GM06990 (cell line): ENCODE measurements at places on chromosomes 2 and 18.

DNA sequence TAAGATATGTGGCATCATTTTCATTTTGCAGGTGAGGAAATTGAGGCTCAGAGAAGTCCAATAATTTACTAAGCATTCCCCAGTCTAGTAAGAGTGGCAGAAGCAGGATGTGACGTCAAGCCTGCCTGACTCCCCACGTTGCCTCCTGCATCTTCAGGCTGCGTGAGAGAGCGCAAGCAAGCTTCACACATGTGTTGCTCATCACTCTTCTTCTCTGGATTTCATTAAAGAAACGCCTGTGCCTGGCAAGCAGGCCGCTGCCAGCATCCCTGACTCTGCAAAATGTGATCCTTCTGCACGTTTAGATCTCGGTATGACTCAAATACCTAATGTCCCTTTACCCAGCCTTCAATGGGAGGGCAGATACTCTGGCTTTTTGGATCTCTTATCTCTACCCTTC, 96.8 kb downstream of the PRKCE start:
- no peak for DNase-seq

- no peak for DNase-seq
Observed at GRCh38 chr2:28135324-28135723, 244.8 kb downstream of the BABAM2 start.

DNA sequence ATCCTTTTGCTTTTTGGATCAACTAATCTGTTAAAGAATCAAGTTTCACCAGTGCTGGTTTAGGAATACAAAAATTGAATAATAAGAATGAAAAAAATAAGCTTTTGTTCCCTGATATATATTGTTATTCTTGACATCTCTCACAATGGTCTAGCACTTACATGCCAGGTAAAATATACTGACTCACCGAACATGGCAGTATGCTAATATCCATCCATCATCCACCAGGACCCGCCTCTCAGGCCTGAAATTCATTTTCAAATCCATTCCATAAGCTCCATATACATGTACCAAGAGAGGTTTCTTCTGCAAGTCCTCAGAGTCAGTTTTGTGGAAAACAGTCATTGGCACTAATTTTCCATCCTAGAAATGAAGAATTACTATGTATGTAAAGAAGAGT, 32.5 kb downstream of the PREPL start:
- no peak for DNase-seq

- peak; percentile 56 for DNase-seq
Observed at GRCh38 chr2:181790716-181791649, 100.5 kb upstream of the ITPRID2 start.

GRCh38 chr2:18637196-18637595, 47.8 kb upstream of the NT5C1B start:
- DNase-seq, result no peak

GRCh38 chr2:219643788-219644398, 16.5 kb downstream of the SLC4A3 start:
- no peak for DNase-seq

DNA sequence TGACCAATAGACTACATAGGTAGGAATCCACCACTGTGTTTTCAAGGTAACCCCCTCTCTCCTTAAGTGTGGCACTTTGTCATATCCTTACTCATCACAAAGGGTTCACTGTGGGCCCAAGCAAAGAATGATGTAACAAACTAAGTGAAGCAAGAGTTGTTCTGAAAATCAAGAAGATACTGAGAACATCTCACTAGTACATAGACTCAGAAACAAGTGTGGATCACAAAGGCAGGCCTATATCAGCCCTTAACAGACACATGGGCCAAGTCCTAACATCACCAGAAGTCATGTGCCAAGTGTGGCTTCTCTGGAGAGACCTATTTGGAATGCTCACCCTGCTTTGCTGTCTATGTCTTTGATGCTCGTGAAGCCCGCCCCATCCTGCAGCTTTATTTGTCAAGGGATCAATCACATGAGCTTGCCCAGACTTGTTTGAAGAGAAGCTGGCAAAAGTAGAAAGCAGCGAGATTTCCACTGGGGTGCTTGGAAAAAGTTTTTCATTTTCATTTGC, 131.2 kb upstream of the TTC39C start:
- no peak for DNase-seq

DNA sequence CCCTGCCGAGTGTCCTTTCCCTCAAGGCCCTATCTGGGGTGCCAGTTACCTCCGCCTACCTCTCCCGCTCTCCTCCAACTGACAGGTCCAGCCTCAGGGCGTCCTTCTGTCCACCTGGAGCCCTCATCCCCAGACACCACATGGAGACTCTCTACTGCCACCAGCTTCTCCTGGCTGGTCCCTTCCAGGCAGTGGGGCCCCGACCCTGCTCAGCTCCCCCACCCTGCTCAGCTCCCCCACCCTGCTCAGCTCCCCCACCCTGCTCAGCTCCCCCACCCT, 74.0 kb upstream of the ODC1 start:
- no peak for DNase-seq

GRCh38 chr2:47719099-47719498, 63.8 kb upstream of the MSH6 start:
- peak; percentile 70 for DNase-seq

GRCh38 chr2:213834746-213835145, 550.5 kb downstream of the SPAG16 start:
- no peak for DNase-seq

- DNase-seq, result no peak
Observed at GRCh38 chr18:57737400-57738060, 65.6 kb downstream of the ATP8B1 start.

DNA sequence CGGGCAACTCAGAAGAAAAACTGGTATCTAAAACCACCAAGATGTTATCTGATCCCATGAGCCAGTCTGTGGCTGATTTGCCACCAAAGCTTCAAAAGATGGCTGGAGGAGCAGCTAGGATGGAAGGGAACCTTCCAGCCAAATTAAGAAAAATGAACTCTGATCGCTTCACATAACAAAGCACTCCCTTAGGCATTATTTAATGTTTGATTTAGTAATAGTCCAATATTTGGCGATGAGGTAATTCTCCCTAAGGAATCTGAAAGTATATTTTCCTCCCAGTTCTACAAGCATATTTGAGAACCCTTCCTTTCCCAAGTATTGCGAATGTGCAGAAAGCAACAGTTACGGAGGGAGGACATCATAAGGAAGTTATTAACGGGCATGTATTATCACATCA, 156.6 kb downstream of the KCNJ3 start:
- no peak for DNase-seq

DNA sequence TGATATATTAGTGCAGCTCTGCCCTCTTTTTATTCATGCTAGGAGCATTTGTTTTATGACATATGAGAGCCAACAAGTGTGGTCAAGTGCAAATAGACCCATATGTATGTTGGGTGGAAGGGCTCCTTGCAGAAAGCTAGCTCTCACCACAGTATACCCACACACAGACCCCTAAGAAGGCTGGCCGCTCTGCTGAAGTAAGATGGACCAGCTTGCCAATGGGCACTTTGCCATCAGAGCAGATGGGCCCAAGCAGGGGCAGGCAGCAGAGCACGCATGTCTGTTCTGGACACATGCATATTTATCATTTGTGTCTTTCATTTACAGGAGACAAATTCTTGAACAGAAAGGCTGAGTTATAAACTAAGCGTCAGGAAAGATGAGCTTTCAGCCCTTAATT, 187.5 kb upstream of the DTNA start:
- DNase-seq, result no peak

DNA sequence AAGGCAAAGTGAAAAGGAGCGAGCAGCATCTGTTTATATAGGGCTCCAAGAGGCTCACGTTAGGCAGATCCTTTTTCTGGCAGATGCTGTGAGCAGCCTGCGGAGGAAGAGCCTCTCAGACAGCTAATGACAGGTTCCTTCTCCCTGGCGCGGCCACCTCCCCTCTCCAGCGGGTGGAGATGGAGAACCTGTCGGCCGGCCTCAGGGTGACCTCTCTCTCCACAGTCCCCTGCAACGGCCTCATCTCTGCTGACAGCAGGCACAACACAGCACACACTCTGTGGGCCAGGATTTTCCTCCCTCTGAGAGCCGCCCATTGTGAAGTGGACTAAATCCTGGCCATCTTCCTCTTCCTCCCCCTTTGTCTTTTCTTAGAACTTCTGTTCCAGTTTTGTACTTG, 119.8 kb downstream of the PRKCE start:
- DNase-seq, result no peak

GRCh38 chr18:34932792-34933466, 108.3 kb upstream of the MAPRE2 start:
- DNase-seq, result no peak

DNA sequence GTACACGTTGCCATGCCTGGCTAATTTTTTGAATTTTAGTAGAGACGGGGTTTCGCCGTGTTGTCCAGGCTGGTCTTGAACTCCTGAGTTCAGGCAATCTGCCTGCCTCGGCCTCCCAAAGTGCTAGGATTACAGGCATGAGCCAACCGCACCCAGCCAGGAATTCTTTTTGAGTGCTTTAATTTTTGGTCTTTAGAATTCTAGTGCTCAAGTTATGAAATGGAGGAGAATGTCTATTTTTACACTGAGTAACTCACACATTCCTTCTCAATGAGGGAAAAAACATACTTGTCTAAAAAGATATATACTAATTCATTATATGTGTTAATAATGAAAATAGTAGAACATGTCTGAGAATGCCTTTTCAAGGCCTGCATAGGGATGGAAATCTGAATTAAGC, 8.5 kb downstream of the ZNF396 start:
- no peak for DNase-seq

DNA sequence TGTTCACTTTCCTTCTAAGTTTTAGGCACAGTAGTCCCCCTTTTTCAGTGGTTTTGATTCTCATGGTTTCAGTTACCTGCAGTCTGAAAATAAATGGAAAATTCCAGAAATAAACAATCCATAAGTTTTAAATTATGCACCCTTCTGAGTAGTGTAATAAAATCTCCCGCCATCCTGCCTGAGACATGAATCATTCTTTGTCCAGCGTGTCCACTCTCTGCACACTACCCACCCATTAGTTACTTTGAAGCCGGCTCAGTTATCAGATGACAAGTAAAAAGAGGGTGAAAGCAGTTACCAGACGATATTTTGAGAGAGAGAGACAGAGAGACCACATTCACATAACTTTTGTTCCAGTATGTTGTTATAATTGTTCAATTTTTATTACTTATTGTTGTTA, 400.5 kb downstream of the TMX3 start:
- DNase-seq, result no peak

DNA sequence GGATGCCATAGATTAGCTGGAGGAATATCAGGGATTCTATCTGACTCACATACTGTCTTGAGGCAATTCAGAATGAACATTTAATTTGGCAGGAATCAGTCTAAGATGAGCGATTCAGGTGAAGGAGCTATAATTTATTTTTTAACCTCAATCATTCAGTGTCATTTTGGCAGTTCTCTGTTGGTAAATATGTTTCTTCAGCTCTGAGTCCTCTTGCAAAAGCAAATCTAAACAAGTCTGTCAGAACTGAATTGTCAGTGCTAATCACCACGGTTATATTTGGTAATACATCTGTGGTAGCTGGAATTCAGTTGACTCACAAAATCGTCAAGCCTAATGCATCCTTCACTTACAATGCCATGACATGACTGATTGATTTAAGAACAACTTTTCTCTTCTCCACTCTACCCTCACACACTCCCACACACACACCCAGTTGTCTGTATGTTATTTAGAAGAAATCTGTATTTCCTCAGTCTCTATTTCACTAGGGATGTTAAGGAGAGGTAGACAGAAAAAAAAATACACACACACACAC, 516.6 kb upstream of the NXPH2 start:
- no peak for DNase-seq
